ENCODE measurements at places on chromosomes 6 and 20.
A peak's percentile ranks its signal among the peaks of the same experiment; 100 is the strongest.

- DNase-seq = no peak
Measured at GRCh38 chr20:61096463-61096862, 155.6 kb upstream of the CDH4 start.

DNA sequence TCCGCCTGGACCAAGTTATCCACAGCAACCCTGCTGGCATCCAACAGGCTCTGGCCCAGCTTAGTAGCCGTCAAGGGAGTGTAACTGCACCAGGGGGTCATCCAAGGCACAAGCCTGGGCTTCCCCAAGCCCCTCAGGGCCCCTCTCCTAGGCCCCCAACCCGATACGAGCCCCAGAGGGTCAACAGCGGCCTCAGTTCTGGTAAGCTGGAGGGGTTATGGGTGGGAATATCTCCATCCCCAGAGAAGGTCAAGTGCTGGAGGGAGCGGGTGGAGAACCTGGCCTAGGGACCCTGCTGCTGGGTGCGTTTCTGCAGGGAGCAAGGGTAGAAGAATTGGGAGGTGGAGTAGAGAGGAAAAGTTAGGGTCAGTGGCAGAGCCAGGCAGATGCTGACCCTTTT is 12.9 kb downstream of the PRRC2A start:
- DNase-seq = no peak

DNA sequence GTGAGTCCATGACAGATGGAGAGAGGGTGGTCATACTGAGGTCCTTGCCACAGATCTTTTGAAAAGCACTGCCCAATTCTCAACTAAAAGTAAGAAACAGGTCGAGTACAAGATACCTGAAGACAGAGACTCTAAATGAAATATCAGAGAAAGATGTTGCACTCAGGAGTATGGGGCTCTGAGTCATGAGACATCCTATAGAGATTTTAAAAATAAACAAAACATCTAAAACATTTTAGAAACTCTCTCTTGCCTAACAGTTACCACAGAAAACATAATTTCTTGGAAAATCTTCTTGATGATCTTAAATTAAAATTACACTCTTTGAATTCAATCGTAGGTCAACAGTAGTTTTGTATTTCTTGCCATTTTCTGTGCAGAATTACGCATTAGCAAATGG is 348.9 kb upstream of the MARCKS start:
- no peak for DNase-seq

- DNase-seq = no peak
Measured at GRCh38 chr20:61328911-61329558, 77.0 kb downstream of the CDH4 start.

DNA sequence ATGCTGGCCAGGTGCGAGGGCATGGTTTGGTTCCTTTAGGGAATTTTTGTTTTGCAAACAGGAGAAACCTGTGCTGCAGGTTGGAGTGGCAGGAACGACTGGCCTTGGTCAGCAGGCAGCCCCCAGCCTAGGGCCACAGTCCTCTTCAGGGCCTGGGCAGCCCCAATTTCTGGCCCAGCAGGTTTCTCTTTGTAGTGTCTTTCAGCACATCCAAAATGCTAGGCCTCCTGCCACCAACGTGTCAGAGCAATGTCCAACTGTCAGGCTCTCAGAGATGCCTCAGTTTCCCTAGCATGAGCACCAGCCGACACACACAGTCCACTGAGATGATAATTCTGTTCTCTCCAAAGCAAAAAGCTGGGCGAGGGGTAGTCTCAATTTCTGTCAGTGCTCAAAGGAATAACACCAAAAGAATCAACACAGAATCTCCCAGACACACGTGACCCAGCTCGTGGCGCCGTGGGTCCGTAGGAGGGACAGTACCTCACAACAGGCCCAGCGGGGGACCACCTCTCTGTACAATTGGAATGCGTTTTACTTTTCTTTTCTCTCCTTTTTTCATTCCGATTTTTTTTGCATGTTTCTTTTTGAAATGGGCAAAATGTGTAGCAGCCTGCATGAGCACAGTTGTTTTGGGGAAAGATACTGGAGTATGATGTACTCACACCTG is 125.9 kb downstream of the TAF4 start:
- DNase-seq = no peak

- DNase-seq = no peak
Measured at GRCh38 chr6:124941259-124941658, 21.0 kb upstream of the RNF217 start.

DNA sequence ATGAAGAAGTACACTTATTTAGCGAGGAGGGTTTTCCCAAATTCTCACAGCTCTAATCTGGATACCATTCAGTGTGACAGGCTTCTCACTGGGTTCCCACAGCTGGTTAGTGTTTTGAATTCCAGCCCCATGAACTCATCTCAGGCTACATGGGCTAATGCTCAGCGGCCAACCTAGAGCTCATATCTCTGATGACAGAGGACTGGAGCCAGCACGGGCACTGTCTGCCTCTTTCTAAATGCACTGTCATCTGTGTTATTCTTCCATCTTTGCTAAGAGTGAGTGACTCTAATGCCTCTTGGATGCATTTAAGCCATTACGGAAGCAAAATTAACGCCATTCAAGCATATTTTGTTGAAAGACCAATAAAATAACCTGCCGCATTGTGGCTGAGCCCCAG is 308.9 kb upstream of the JAG1 start:
- DNase-seq = no peak

DNA sequence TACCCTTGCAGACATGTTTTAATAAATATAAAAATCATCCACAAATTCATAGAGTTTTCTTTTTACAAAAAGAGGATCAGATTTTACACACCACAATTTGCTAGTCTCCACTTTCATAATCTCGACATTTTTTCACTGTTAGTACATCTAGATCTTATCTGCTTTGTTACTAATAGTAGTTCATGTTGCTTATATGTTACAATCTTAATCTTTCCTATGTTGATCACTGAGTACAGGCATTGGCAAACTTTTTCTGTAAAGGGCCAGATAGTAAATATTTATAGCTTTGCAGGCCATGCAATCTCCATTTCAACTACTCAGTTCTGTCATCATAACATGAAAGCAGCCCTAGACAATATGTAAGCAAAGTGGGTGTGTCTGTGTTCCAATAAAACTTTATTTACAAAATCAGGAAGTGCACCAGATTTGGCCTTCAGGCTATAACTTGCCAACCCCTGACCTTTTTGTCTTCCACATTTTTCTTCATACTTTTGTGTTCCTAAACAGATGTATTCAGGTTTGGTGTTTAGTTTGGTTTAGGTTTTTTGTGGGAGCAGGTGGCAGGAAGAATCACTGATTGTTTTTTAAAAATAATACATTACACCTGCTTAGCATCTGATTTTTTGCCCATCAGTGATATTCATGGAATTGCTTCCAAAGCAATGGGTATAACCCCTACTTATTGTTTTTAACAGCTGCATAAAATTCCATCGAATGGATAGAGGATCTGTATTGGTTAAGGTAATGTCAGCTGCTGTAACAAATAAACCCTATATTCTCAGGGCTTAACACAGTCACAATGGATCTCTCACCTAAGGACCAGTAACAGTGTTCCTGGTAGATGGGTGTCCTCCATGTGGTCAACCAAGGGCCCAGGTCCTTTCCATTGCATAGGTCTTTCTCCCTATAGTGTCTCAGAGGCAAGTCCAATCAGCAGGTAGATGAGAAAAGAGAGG is 61.2 kb downstream of the EYA2 start:
- no peak for DNase-seq

DNA sequence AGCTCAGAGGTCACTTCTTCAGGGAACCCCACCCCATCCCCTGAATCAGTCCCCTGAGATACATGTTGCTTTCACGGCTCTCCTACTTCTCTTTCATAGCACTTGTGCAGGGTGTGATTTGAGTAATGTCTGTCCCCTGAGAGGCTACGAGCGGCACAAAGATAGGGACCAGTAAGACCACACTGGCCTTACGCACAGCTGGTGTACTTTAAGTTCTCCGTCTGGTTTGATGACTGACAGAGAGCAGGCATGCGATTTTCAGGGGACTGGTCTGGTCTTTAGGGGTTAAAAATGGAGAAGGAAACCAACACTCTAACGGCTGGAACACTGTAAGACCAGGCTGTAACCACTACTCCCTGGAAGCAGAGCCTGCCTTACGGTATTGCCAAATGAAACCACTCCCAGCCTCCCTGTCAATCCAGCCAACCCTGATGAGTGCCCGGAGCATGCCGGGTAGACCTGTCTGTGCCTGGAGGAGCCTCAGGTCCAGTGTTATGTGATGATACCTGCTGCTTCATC is 47.1 kb downstream of the ELMO2 start:
- no peak for DNase-seq

- no peak for DNase-seq
Measured at GRCh38 chr6:149212206-149212605, 105.3 kb upstream of the TAB2 start.

GRCh38 chr6:15453622-15454021 is 207.8 kb downstream of the JARID2 start:
- no peak for DNase-seq

DNA sequence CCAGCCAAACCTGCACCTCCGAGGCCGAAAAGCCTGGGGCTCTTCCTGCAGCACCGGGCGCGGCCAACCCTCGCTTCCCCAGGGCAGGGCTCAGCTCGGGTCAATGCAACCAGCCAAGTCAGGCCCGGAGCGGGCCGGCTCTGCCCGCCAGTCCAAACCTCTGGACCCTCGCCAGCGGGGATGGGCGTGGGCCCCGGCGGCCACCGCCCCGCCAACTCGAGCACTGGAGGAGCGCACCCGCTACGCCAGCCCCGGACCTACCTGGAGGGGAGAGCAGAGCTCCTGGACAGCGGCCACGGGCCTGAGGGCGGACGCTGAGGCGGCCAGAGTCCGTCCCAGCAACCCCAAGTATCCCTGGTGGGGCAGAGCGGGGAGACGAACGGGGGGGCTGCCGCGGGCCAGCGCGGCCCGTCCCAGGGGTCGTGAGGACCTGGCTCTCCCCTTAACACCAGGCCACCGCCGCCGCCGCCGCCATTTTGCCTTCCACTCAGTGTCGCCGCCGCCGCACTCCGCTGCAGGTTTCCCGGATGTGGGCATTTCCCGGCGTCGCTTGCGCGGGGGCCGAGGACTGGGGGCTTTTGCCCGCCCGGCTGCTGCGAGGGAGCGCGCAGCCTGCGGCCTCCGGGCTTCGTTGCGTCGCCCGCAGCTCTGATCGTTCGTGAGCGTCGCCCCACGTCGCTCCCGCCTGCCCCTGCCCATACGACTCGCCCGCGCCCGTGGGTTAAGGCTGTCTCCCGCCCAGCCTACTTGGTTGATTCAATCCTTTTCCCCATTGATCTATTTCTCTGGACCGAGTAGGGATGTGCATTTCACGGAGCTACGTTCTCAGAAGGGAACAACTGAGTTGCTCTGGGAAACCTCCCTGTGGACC is at the start of gene LATS1:
Gene LATS1, minus strand, starts transcription at position 514 of the 871 bp plus-strand sequence. CDS start 15,975 bp downstream, outside the sequence.
- peak; percentile 82 for DNase-seq

DNA sequence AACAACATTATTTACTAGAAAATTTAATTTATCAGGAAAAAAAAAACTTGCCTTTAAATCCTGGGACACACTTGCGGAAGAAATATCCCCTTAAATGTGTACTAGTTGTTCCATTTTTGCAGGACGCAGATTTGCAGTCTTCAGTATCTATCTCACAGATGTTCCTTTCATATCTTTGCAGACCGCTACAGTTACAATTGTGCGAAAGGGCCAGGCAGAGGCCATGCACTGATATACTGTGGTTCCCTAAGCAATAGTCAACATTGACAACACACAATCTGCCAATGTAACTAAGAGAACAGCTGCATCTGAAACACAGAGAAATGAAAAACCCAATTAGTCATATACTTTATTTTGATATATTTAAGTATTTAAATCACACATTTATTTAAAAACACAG is 411.2 kb downstream of the EYS start:
- DNase-seq = no peak

- no peak for DNase-seq
Measured at GRCh38 chr20:58633161-58634053, 17.7 kb upstream of the STX16 start.

- no peak for DNase-seq
Measured at GRCh38 chr6:21022343-21023107, 488.3 kb downstream of the CDKAL1 start.

DNA sequence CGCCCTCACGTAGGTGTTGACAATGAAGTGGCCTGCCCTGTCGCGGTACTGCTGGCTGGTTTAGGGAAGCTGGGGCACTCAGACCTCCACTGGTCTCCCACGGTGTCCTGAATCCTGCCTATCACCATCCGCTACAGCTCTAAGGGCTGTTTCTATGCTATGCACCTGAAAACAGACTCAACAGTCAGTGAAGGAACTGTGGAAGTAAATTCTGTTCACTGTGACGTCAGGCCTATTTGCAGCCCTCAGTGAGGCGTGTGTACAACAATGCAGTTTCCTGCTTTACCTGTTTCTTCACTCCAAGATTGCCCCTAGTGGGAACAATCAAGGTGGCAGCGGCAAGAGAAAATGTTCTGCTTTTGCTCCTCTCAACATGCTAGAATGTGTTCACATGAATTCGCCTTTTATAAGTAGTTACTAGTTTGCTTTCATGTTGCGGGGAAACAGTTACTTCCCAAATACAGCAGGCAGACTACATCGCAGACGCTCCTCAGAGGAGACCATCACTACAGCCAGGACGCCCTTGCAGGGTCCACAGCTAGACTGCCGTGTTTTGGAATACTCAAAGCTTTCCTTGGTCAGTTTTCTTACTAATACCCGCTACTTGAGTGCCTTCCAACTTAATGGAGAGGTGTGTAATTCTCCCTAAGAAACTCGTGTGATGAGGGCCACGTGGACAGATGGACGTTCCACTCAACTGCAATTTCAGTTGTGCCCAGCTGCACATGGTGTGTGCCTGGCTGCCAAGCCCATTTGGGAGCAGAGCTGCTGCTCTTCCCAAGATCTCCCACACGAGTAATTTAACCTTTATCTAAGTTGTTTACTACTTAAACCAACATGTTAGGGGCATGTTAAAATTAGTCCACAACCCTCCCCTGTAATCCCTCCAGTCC is 25.4 kb downstream of the DIDO1 start:
- peak; percentile 62 for DNase-seq

- no peak for DNase-seq
Measured at GRCh38 chr6:98929498-98930060, 18.2 kb downstream of the FBXL4 start.

- no peak for DNase-seq
Measured at GRCh38 chr6:152008779-152009178, 201.3 kb downstream of the ESR1 start.

DNA sequence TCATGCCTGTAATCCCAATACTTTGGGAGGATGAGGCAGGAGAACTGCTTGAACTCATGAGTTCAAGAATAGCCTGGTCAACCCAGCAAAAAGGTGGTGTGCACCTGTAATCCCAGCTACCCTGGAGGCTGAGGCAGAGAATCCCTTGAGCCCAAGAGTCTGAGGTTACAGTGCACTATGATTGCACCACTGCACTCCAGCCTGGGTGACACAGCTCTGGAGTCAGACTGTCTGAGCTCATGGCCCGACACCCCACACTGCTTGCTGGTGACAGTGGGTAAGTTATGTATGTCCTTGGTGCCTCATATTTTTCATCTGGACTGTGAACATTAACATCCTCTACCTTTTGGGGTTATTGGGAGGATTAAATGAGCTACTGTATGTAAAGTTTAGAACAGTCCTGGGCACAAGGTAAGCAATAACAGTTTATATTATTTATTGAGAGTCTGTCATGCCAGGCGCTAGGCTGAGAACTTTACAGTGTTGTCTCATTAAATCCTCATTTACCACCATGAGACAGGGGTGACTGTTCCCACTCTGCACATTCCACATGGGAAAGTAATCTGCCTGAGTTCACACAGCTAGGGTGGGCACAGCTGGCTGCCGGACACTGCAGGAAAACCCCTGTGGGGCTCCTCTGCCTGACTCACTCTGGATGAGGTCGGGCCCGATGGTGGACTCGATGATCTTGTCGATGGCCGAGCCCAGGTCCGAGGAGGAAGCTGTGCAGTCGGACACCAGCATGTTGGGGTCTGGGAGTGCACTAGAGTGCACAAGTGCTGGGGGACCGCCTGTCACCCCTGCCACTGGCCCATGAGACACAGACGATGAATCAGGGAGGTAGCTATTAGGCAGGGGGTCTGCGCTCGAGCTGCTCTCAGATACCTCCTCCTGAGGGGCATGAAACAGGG is 2.9 kb downstream of the ZNF335 start:
- no peak for DNase-seq

All from NCI-H526 treated with DMSO at 0.1 percent for 48 hours (cell line).